ENCODE measurements at places on chromosomes 2 and 18. TPM values are rescaled to one million over a fixed set of nuclear protein-coding genes. Genes with fewer than 3 reads are reported as not detected.

- H3K4me3 ChIP-seq, result peak overlapping the region; percentile 71
- no peaks in the 10 kb centered on the region for H3K27me3 ChIP-seq
- DNase-seq, result peak; percentile 78
- H3K4me1 ChIP-seq, result peaks cover 61% of the 10 kb centered on the region
- H3K36me3 ChIP-seq, result no peaks in the 10 kb centered on the region
Measured at GRCh38 chr18:35038881-35039491, 2.2 kb upstream of the MAPRE2 start.

- peaks cover 25% of the 10 kb centered on the region for H3K27me3 ChIP-seq
- no peak overlapping the region for H3K27ac ChIP-seq
- no peak overlapping the region for H3K4me3 ChIP-seq
- peaks cover 28% of the 10 kb centered on the region for H3K36me3 ChIP-seq
- DNase-seq, result no peak
- no peaks in the 10 kb centered on the region for H3K4me1 ChIP-seq
Measured at GRCh38 chr2:10844097-10844496, 31.5 kb upstream of the PDIA6 start.

DNA sequence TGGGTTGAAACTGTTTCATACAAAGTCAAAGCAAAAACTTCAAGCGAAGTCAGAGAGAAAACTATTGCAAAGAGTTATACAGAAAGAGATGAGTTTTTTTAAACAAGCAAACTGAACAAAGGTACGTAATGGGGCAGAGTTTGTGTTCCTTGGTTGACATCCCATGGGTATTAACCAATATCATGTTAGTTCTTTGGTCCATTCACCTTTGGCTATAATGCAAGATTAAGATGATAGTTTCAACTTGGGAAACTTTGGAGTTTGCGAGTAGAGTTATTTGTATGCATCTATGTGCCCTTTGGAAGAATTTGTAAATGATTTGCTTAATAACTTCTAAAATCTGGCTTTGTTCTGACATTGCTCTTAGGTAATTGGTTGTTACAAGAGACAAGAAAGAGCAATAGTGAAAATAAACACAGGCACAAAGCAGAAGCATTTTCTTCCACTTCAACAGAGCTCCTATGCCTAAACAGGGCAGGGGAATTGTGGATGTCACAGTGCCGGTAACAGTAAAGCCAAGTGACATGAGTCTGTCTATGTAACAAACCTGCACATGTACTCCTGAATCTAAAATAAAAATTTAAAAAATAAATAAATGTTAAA, 936.1 kb downstream of the SUCLG1 start:
- H3K4me1 ChIP-seq, result no peaks in the 10 kb centered on the region
- no peak for DNase-seq
- no peaks in the 10 kb centered on the region for H3K27me3 ChIP-seq
- H3K4me3 ChIP-seq, result no peak overlapping the region
- H3K36me3 ChIP-seq, result no peaks in the 10 kb centered on the region
- H3K27ac ChIP-seq, result no peak overlapping the region

GRCh38 chr2:11097854-11098387, 57.3 kb upstream of the SLC66A3 start:
- H3K27ac ChIP-seq, result no peak overlapping the region
- no peak overlapping the region for H3K4me3 ChIP-seq
- H3K36me3 ChIP-seq, result no peaks in the 10 kb centered on the region
- no peak for DNase-seq

GRCh38 chr2:178506101-178506500, 25.8 kb downstream of the PLEKHA3 start:
- peaks cover 13% of the 10 kb centered on the region for H3K36me3 ChIP-seq
- no peaks in the 10 kb centered on the region for H3K4me1 ChIP-seq
- no peak overlapping the region for H3K4me3 ChIP-seq
- DNase-seq, result no peak
- no peak overlapping the region for H3K27ac ChIP-seq

GRCh38 chr2:77666251-77666980, 144.2 kb upstream of the LRRTM4 start:
- H3K27ac ChIP-seq, result no peak overlapping the region
- no peaks in the 10 kb centered on the region for H3K36me3 ChIP-seq
- no peak for DNase-seq

DNA sequence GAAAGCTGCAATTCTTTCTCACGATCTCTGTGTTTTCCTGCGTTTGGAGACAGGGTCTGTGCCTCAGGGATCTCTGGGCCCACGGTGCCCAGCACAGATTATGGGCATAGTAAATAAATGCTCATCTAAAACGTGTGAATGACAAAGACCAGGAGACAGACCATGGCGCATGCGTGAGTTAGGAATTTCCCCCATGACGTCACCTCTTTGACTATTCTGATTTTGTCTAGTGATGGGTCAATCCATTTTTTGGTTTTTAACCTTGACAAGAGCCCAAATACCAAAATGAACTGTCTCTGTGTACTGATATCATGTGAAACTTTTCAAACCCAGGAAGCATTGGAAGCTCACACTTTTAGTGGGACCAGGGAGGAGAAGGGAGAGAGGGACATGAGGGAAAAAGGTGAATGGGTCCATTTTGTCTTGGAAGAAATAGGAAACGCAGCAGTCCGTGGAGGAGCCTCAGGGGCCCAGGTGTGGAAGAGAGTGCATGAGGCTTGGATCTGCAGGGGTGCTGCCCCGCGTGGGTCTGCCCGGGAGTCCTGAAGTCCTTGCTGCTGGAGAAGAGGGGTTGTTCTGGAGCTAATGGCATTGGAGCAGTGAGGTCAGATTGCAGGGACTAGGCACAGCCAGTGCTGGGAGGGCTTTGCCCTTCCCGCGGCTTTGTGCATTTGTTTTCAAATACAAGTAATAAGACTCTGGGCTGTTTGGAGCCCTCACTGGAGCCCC, 172.2 kb downstream of the ASB1 start:
- no peak overlapping the region for H3K27ac ChIP-seq
- H3K4me1 ChIP-seq, result no peaks in the 10 kb centered on the region
- no peak overlapping the region for H3K4me3 ChIP-seq
- DNase-seq, result no peak
- H3K27me3 ChIP-seq, result peaks cover 15% of the 10 kb centered on the region

DNA sequence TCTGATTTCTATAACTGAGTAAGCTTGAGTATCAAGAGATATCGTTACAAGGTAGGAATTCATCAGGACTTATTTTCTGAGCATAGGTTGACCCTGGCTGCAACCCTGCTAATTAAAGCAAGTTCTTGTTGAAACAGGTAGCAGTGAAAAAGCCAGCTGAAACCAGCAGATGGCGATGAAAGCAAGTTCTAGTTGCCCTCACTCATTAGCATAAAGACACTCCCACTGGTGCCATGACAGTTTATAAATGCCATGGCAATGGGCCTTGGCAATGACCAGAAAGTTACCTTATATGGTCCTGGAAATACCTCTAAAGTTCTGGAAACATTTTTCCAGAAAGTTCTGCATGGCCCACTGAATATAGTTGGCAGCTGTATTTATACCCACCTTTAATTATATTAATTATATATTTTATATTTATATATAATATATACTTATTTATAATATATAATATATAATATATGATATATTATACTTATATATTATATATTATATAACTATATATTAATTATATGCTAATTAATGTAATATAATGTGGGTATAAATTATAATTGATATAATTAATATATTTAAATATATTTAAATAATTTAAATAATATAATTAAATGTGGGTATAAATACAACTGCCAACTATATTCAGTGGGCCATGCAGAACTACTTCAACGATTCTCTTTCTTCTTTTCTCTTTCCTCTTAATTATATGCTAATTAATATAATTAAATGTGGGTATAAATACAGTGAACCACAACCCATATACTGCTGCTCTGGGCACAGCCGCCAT, 188.0 kb downstream of the CDH7 start:
- H3K4me1 ChIP-seq, result no peaks in the 10 kb centered on the region
- no peaks in the 10 kb centered on the region for H3K36me3 ChIP-seq
- no peak overlapping the region for H3K4me3 ChIP-seq
- no peaks in the 10 kb centered on the region for H3K27me3 ChIP-seq
- H3K27ac ChIP-seq, result no peak overlapping the region

GRCh38 chr2:191845876-191846514, 893 bp downstream of the CAVIN2 start:
- H3K36me3 ChIP-seq, result no peaks in the 10 kb centered on the region
- H3K4me1 ChIP-seq, result peaks cover 14% of the 10 kb centered on the region
- peaks cover 20% of the 10 kb centered on the region for H3K27me3 ChIP-seq
- H3K27ac ChIP-seq, result no peak overlapping the region
- no peak for DNase-seq

DNA sequence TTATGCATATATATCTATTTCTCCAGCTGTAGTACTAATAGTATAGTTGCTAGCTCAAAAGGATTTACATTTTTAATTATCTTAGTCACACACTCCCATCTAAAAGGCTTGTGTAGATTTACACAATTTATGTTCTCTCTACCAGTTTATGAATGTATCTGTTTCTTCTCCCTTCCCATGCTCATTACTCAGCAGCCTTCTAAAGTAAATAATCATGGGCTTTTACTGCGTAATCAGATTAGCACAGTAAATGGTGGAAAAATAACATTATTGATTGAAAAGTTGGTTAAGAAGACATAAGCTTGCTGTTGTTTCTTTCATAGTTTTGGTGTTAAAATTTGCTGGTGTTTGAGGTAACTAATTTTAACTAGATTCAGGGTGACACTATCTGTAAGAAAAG, 81.8 kb downstream of the PTPN4 start:
- peaks cover 12% of the 10 kb centered on the region for H3K36me3 ChIP-seq
- DNase-seq, result no peak
- no peak overlapping the region for H3K27ac ChIP-seq
- no peak overlapping the region for H3K4me3 ChIP-seq

GRCh38 chr2:134692499-134692898, 26.3 kb downstream of the TMEM163 start:
- H3K36me3 ChIP-seq, result no peaks in the 10 kb centered on the region
- H3K4me3 ChIP-seq, result no peak overlapping the region
- peaks cover 11% of the 10 kb centered on the region for H3K27me3 ChIP-seq
- DNase-seq, result no peak
- no peaks in the 10 kb centered on the region for H3K4me1 ChIP-seq
- H3K27ac ChIP-seq, result no peak overlapping the region

- DNase-seq, result no peak
- no peaks in the 10 kb centered on the region for H3K36me3 ChIP-seq
- no peak overlapping the region for H3K4me3 ChIP-seq
- peaks cover 18% of the 10 kb centered on the region for H3K27me3 ChIP-seq
- peaks cover 9% of the 10 kb centered on the region for H3K4me1 ChIP-seq
Measured at GRCh38 chr2:101463911-101464641, 10.8 kb downstream of the RFX8 start.

GRCh38 chr2:135740206-135740605, 1.4 kb upstream of the UBXN4 start:
- H3K27me3 ChIP-seq, result no peaks in the 10 kb centered on the region
- H3K36me3 ChIP-seq, result peaks cover 3% of the 10 kb centered on the region
- H3K4me1 ChIP-seq, result peaks cover 29% of the 10 kb centered on the region
- H3K27ac ChIP-seq, result no peak overlapping the region

GRCh38 chr2:206802654-206803514, 37.5 kb downstream of the FASTKD2 start:
- peak overlapping the region; percentile 41 for H3K27ac ChIP-seq
- no peak for DNase-seq
- H3K36me3 ChIP-seq, result no peaks in the 10 kb centered on the region
- no peak overlapping the region for H3K4me3 ChIP-seq

- H3K4me1 ChIP-seq, result no peaks in the 10 kb centered on the region
- H3K36me3 ChIP-seq, result no peaks in the 10 kb centered on the region
- H3K4me3 ChIP-seq, result no peak overlapping the region
- no peak overlapping the region for H3K27ac ChIP-seq
- H3K27me3 ChIP-seq, result peaks cover 6% of the 10 kb centered on the region
Measured at GRCh38 chr18:57906852-57907251, 103.7 kb upstream of the ATP8B1 start.

- H3K4me3 ChIP-seq, result no peak overlapping the region
- no peak overlapping the region for H3K27ac ChIP-seq
- DNase-seq, result no peak
Measured at GRCh38 chr2:188979187-188980114, 5.3 kb downstream of the COL3A1 start.

GRCh38 chr2:80300954-80301353, 3.6 kb downstream of the LRRTM1 start:
- no peak for DNase-seq
- H3K27me3 ChIP-seq, result peaks cover 47% of the 10 kb centered on the region
- H3K27ac ChIP-seq, result no peak overlapping the region
- no peak overlapping the region for H3K4me3 ChIP-seq
- H3K36me3 ChIP-seq, result peaks cover 7% of the 10 kb centered on the region

DNA sequence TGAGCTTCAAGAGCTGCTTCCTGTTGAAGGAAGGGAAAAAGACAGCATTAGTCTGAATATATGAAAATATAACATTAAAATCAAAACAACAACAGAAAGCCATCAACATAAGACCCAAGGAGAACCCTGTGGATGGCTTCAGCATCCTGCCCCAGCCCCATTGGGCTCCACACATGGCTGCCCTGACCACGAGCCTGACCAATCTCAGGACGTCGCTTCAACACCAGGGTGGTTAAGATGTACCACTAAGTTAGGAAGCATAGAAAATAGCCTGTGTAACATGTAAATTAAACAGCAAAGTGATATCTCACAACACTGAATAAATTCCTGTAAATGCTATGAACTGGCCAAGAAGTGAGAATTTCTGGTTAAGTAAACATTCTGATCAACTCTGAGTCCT, 77.2 kb upstream of the CD226 start:
- no peak overlapping the region for H3K27ac ChIP-seq
- H3K4me3 ChIP-seq, result no peak overlapping the region
- no peaks in the 10 kb centered on the region for H3K27me3 ChIP-seq
- no peak for DNase-seq
- H3K36me3 ChIP-seq, result peaks cover 42% of the 10 kb centered on the region
- no peaks in the 10 kb centered on the region for H3K4me1 ChIP-seq

DNA sequence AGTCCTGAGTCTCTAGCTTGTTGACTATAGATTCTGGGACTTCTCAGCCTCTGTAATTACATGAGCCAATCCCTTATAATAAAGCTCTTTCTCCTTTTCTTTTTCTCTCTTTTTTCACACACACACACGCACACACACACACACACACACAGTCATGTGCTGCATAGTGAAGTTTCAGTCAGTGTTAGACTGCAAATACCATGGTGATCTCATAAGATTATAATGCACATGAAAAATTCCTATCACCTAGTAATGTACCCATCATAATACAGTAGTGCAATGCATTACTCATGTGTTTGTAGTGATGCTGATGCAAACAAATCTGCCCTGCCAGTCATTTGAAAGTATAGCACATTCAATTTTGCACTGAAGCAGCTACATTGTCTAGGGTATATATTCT, 558.2 kb downstream of the SUCLG1 start:
- no peak overlapping the region for H3K27ac ChIP-seq
- no peaks in the 10 kb centered on the region for H3K36me3 ChIP-seq
- no peaks in the 10 kb centered on the region for H3K4me1 ChIP-seq
- no peak for DNase-seq
- H3K4me3 ChIP-seq, result no peak overlapping the region
- H3K27me3 ChIP-seq, result no peaks in the 10 kb centered on the region

GRCh38 chr2:213475433-213475832, 191.2 kb downstream of the SPAG16 start:
- no peaks in the 10 kb centered on the region for H3K27me3 ChIP-seq
- H3K27ac ChIP-seq, result no peak overlapping the region
- no peak overlapping the region for H3K4me3 ChIP-seq
- no peak for DNase-seq

The LRP2 gene
- not detected for polyA plus RNA-seq

The TYMS gene
- not detected for polyA plus RNA-seq

The ASXL2 gene
- polyA plus RNA-seq, result 2.6 TPM

The ZNF892 gene
- polyA plus RNA-seq, result 1.3 TPM

The RNF152 gene
- polyA plus RNA-seq, result not detected

The MYOM1 gene
- 1.4 TPM for polyA plus RNA-seq

The AQP12B gene
- polyA plus RNA-seq, result not detected

The PROM2 gene
- polyA plus RNA-seq, result not detected

The CLEC4F gene
- not detected for polyA plus RNA-seq

The ADRA2B gene
- polyA plus RNA-seq, result not detected

The CREG2 gene
- not detected for polyA plus RNA-seq

The MROH2A gene
- not detected for polyA plus RNA-seq

The FTCDNL1 gene
- 2.8 TPM for polyA plus RNA-seq
